ENCODE measurements at places on chromosomes 11 and 22. TPM values are rescaled to one million over a fixed set of nuclear protein-coding genes. Genes with fewer than 3 reads are reported as not detected.

DNA sequence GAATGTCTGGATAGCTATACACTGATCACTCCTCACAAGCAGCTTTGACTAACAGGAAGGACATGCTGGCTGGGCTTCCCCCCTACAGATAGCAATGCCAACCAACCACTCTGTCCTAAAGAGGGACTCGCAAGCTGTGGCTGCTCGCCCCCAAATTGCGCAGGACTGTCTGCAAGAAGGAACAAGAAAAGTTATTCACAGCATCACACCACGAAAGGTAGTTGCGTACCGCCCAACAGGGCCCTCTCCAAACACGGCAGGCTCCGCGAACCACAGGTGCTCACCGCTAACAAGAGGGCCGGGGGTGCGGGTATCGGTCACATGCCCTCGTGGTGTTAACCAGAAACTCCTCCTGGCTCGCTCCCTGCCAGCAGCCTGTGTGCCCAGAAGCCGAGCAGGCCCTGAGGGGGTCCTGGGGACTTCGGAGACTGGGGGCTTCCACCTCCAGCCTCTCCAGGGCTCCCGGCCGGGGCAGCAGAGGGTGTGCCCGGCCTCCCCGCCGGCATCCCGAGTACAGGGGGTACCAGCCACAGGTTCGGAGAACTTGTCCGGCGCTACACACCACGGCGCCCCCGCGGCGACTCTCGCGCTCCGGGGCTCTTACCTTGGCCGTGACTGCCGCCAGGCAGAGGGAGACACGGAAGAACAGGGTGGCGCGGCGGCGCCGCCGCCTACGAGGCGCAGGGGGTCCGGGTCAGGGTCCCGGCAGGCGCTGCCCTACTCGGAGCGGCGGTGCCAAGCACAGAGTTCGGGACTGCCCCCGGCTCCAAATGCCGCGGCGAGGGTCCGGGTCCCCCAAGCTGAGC, 682 bp downstream of the LARGE1 start:
- H3K27me3 ChIP-seq: peaks cover 53% of the 10 kb centered on the region
- peaks cover 2% of the 10 kb centered on the region for H3K36me3 ChIP-seq
- peaks cover 10% of the 10 kb centered on the region for H3K4me1 ChIP-seq
- DNase-seq: no peak

GRCh38 chr22:39895682-39896081, 2.1 kb upstream of the ENTHD1 start:
- DNase-seq: no peak
- H3K27me3 ChIP-seq: no peaks in the 10 kb centered on the region
- H3K4me1 ChIP-seq: peaks cover 25% of the 10 kb centered on the region

Gene CYP2D6
- 2.5 TPM for total RNA-seq

DNA sequence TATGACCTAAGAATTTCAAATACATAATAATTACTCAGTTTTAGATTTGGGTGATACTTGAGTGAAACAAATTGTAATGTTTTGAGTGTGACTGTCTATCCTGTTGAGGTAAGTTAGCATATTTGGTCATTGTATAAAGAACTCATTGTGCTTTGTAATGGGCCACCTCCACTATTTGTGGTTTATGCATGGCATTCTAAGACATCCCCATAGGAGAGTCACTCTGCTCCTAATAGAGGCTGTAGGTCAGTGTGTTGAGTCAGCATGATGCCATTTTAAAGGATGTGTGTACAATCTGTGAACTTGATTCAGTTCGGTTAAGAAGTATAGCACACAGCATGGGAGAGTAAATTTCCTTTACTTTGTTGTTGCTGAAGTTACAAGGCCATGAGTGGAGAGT, 1112.4 kb downstream of the JRKL start:
- no peaks in the 10 kb centered on the region for H3K4me1 ChIP-seq
- no peak overlapping the region for H3K4me3 ChIP-seq
- H3K27me3 ChIP-seq: no peaks in the 10 kb centered on the region
- no peak for DNase-seq

- no peaks in the 10 kb centered on the region for H3K36me3 ChIP-seq
- peaks cover 26% of the 10 kb centered on the region for H3K27me3 ChIP-seq
- H3K4me3 ChIP-seq: no peak overlapping the region
- no peak for DNase-seq
These were observed 33.2 kb downstream of the OTOG start for GRCh38 chr11:17580271-17580670.

DNA sequence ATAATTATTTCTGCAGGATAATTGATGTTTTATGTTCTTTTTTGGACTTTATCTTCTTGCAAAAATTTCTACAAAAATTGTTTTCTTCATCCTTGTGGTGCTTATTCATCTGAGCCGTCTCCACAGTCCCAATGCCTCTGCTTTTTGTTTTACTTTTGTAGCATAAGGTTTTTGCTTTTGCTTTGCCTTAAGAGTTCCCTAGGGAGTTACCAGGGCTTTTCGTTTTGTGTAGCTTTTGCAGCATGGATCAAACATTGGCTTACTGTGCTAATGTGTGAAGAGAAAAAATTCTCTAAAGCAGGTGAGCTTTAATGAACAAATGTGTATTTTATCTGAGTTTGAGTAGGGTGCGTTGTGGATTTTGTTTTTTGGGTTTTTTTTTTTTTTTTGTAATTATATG, 11.8 kb downstream of the XBP1 start:
- no peak overlapping the region for H3K27ac ChIP-seq
- no peak overlapping the region for H3K4me3 ChIP-seq
- peaks cover 31% of the 10 kb centered on the region for H3K4me1 ChIP-seq
- peaks cover 44% of the 10 kb centered on the region for H3K36me3 ChIP-seq

DNA sequence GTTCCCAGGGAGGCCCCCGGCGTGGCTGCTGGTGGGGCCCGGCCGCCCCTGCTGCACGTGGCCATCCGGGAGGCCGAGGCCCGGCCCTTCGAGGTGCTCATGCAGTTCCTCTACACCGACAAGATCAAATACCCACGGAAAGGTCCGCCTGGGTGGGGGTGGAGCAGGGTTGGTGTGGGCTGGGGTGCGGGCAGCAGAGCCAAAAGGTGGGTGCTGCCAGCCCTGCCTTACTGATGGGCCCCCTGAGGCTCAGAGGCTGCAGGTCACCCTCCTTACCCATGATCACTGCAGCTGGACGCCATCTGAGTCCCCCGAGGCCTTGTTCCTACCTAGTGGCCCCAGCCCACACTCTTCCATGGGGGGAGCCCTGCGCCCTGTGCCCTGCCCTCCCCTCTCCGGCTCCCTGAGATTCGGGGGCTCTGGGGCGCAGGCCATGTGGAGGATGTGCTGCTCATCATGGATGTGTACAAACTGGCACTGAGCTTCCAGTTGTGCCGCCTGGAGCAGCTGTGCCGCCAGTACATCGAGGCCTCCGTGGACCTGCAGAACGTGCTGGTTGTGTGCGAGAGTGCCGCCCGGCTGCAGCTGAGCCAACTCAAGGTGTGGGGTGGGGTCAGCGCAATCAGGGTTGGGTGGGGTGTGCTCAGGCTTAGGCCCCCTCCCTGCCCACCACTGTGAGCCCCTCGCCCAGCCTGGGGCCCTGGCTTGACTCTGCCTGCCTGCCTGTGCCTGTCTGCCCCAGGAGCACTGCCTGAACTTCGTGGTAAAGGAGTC, 7.6 kb downstream of the THAP7 start:
- no peak overlapping the region for H3K27ac ChIP-seq
- peaks cover 10% of the 10 kb centered on the region for H3K4me1 ChIP-seq
- H3K36me3 ChIP-seq: no peaks in the 10 kb centered on the region
- no peaks in the 10 kb centered on the region for H3K27me3 ChIP-seq
- no peak for DNase-seq

Gene OR52A1
- not detected for total RNA-seq

DNA sequence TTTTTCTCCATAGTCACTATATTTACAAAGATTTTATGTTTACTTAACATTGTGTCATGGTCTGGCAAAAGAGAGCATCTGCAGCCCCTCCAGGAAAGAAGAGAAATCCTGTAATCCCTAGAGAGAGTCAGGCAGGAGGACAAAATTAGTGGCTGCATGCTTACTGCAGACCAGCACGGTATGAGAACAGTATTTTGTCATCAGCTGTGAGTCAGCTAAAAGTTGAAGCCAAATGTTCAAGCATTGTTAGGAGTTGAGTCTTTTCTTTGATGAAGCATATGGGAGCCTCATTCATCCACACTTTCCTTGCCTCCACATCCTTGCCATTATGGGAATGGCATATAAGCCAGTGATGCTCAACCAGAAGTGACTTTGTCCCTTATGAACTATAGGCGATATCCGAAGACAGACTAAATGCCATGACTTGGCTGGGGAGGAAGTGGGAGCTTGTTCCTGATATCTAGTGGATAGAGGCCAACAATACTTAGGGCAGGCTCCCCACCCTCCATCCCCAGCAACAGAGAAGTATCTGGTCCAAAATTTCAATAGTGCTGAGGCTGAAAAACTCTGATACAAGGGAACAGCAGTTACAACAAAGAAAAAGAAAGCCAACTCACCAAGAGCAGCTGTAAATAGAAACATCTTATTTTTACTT, 112.0 kb upstream of the OR5AK2 start:
- H3K27me3 ChIP-seq: no peaks in the 10 kb centered on the region
- no peaks in the 10 kb centered on the region for H3K4me1 ChIP-seq
- H3K4me3 ChIP-seq: no peak overlapping the region
- no peak overlapping the region for H3K27ac ChIP-seq

- no peak overlapping the region for H3K4me3 ChIP-seq
- H3K27me3 ChIP-seq: no peaks in the 10 kb centered on the region
- H3K27ac ChIP-seq: no peak overlapping the region
- H3K4me1 ChIP-seq: no peaks in the 10 kb centered on the region
- H3K36me3 ChIP-seq: no peaks in the 10 kb centered on the region
- no peak for DNase-seq
These were observed 340.0 kb downstream of the LRRC4C start for GRCh38 chr11:41119484-41119883.

- no peaks in the 10 kb centered on the region for H3K27me3 ChIP-seq
- H3K36me3 ChIP-seq: peaks cover 26% of the 10 kb centered on the region
- no peak overlapping the region for H3K4me3 ChIP-seq
- no peak overlapping the region for H3K27ac ChIP-seq
These were observed 14.2 kb downstream of the INCENP start for GRCh38 chr11:62137881-62138629.

DNA sequence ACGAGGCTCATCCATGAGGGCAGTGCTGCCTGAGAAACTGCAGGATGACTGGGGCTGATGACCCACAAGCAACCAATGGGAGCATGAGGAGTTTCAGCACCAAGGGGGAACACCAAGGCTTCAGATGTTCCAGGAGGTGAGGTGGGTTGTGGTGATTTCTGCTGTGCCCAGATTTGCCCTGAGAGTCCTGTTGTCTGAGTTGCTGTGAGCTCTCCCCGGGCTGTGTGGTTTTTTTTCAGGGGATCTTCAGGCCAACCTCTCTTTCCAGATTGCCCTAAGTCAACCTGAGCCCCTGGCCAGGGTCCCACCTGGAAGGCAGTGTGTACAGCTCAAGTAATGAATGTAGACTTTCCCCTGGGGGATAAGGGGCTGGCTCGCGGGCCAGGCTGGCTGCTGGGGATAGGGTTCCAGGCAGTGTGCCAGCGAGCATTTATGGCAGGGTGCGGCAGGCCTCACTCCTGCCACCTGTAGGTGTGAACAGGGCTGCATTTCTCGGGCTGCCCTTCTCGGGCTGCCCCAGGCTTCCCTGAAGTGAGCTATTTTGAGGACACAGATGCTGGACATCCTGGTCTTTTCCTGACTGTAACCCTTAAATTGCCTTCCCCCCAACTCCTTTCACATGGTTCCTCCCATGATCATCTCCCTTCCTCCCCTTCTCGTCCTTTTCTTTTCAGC, 9.8 kb downstream of the SLC22A6 start:
- no peak overlapping the region for H3K27ac ChIP-seq
- H3K36me3 ChIP-seq: no peaks in the 10 kb centered on the region
- no peaks in the 10 kb centered on the region for H3K4me1 ChIP-seq
- H3K27me3 ChIP-seq: peaks cover 13% of the 10 kb centered on the region
- H3K4me3 ChIP-seq: no peak overlapping the region

Gene ARHGAP20
- 0.02 TPM for total RNA-seq

GRCh38 chr22:17890245-17890671, 116.0 kb upstream of the BID start:
- no peak overlapping the region for H3K27ac ChIP-seq
- H3K4me1 ChIP-seq: no peaks in the 10 kb centered on the region
- no peaks in the 10 kb centered on the region for H3K27me3 ChIP-seq
